Natural killer cell treated with Interleukin-12 subunit alpha and Interleukin-12 subunit beta and Interleukin-15 and Interleukin-18, amount 100 ng/mL, for 72 hours (primary cell): ENCODE measurements at places on chromosomes 5 and 9. TPM values are rescaled to one million over a fixed set of nuclear protein-coding genes. Genes with fewer than 3 reads are reported as not detected.

GRCh38 chr9:85200726-85201404, 531.3 kb downstream of the NTRK2 start:
- no peak overlapping the region for H3K27ac ChIP-seq
- DNase-seq = no peak
- no peak overlapping the region for H3K4me3 ChIP-seq
- H3K4me1 ChIP-seq = no peaks in the 10 kb centered on the region
- peaks cover 4% of the 10 kb centered on the region for H3K27me3 ChIP-seq

DNA sequence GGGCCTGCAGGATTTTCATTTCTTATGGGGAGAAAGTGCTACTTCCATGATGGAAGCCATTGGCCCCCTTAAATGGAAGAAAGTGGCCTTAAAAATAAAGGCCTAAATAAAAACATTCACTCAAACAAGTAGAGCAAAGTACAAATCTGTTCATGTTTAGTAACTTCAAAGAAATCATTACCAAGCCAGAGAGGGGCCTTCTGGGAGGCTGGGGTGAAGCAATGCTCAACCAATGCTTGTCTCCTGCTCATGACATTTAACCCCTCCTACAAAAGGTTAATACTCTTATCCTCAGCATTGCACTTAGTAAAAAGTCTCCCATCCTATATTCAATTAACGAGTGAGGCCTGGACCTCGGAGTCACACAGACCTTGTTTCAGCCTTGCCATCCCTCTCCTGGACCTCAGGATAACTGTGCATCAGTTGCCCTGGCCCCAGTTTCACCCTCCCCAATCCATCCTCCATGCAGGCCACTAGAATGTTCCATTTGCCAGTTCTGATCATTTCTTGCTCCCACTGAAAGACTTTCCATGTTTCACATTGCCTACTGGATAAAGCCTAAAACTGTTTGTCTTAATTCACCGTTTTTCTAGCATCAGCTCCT, 36.9 kb upstream of the ALDH1B1 start:
- no peaks in the 10 kb centered on the region for H3K27me3 ChIP-seq
- no peak for DNase-seq
- H3K4me1 ChIP-seq = no peaks in the 10 kb centered on the region

Gene GNA14
- 0.45 TPM for total RNA-seq

Gene BASP1
- 3.9 TPM for total RNA-seq
